ENCODE measurements at places on chromosomes 11 and 22. TPM values are rescaled to one million over a fixed set of nuclear protein-coding genes. Genes with fewer than 3 reads are reported as not detected.

GRCh38 chr22:39314251-39314971 is 5.0 kb downstream of the RPL3 start:
- no peaks in the 10 kb centered on the region for H3K27me3 ChIP-seq
- no peak overlapping the region for H3K27ac ChIP-seq
- H3K4me3 ChIP-seq: no peak overlapping the region
- H3K4me1 ChIP-seq: peaks cover 49% of the 10 kb centered on the region
- DNase-seq: no peak

DNA sequence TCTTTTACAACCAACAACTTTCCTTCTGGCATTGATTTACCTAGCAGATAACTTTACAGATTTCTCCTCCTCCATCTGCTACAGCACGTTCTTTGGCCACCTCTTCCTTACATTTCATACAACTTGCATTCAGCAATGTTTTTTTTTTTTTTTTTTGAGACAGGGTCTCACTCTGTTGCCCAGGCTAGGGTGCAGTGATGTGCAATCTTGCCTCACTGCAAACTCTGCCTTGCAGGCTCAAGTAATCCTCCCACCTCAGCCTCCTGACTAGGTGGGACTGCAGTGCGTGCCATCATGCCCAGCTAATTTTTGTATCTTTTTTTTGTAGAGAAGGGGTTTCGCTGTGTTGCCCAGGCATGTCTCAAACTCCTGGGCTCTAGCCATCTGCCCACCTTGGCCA is 6.5 kb downstream of the PDE3B start:
- peaks cover 45% of the 10 kb centered on the region for H3K27me3 ChIP-seq
- DNase-seq: no peak
- H3K4me1 ChIP-seq: peaks cover 8% of the 10 kb centered on the region

- no peak for DNase-seq
- peaks cover under 1% of the 10 kb centered on the region for H3K27me3 ChIP-seq
- no peak overlapping the region for H3K4me3 ChIP-seq
- no peaks in the 10 kb centered on the region for H3K4me1 ChIP-seq
- H3K36me3 ChIP-seq: no peaks in the 10 kb centered on the region
These were observed 471.1 kb downstream of the TBC1D22A start for GRCh38 chr22:47233316-47234243.

GRCh38 chr11:124077266-124077665 is 36.1 kb upstream of the OR10G7 start:
- H3K27ac ChIP-seq: no peak overlapping the region
- no peak overlapping the region for H3K4me3 ChIP-seq

DNA sequence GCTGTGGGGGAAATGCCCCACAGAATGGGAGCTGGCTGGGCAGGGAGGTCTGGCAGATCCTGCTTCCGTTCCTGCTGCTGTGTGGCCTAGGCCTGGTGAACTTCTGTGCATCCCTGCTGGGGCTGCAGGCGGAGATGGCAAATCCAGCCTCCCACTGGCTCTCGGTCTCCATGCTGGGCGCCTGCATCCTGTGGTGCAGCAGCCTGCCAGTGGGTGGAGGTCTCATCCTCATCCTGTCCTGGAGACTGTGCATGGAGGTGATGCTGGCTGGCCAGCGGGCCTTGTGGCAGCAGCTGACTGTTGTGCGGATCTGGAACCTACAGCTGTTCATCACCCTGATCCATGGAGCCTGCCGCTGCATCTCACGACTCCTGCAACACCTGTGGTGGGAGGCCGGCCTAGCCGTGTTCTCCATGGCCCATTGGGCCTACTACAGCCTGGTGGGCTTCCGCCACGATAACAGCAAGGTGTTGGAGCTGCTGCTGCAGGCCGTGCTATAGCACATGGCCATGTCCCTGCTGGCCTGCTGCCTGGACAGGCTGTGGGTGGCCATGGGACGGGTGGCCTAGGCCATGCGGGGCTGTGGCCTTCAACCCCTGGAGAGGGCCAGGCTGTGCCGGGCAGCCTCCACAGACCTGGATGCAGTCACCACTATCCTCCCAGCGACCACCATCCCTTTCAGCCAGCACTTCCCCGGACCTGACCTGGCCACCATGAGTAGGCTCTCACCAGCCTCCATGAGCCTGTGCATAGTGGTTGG is 8.8 kb upstream of the RPL3 start:
- no peak overlapping the region for H3K27ac ChIP-seq
- no peak overlapping the region for H3K4me3 ChIP-seq
- H3K36me3 ChIP-seq: no peaks in the 10 kb centered on the region
- DNase-seq: no peak
- H3K27me3 ChIP-seq: peaks cover 2% of the 10 kb centered on the region

GRCh38 chr11:96054870-96055705 is 131.2 kb upstream of the MTMR2 start:
- peak overlapping the region; percentile 15 for H3K27ac ChIP-seq
- no peak overlapping the region for H3K4me3 ChIP-seq
- DNase-seq: no peak
- no peaks in the 10 kb centered on the region for H3K27me3 ChIP-seq
- peaks cover 19% of the 10 kb centered on the region for H3K4me1 ChIP-seq
- peaks cover 6% of the 10 kb centered on the region for H3K36me3 ChIP-seq

HDHD5 gene
- total RNA-seq: 25.2 TPM

All from activated B cell treated with CpG ODN at 0.5 μM for 24 hours (primary cell).